ENCODE measurements at places on chromosomes 12 and 14.

DNA sequence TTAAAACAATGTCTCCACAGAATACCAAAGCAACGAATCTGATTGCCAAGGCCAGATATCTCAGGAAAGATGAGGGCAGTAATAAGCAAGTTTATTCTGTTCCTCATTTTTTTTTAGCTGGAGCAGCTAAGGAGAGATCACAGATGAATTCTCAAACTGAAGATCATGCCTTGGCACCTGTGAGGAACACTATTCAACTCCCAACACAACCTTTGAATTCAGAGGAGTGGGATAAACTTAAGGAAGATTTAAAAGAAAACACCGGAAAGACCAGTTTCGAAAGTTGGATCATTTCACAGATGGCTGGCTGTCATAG lies 994 bp downstream of the PRORP start:
- DNase-seq = no peak

DNA sequence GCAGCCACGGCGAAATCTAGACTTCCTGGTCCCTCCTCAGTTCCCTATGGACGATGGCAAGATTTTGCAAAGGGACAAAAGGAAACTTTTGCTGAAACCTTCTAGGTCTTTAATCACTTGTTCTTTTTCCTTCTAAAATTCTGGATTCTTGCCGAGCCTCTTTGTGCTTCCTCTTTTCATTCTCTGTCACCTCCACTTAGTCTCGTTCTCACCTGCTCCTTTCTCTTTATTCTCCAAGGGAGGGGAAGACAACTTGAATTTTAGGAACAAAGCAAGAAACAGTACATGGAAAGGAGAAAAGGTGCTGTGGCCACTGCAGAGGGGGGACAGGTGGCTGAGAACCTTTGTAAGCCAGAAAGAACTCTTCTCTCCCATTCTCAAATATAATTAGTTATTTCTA lies 194.8 kb downstream of the CACNA1C start:
- DNase-seq = no peak

GRCh38 chr12:91778091-91778832 lies 367.4 kb downstream of the BTG1 start:
- DNase-seq = no peak

DNA sequence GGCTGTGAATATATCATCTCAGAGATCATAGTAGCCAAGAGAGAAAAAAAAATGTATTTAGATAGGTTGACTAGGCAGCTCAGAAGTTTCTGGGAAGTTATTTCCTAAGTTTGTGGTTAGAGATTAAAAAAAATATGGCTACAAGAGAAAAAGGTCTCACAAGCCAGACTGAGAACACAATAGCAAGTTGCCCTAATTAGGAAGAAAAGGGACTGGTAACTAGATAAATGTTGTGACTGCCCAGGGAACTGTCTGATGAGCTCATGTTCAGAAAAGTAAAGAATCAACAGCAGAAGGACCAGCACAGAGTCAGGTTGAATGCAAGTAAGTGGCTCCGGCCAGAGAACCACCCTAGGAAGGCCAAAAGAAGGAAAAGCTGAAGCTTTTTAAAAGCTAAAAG lies 256.6 kb downstream of the PRKD1 start:
- no peak for DNase-seq

DNA sequence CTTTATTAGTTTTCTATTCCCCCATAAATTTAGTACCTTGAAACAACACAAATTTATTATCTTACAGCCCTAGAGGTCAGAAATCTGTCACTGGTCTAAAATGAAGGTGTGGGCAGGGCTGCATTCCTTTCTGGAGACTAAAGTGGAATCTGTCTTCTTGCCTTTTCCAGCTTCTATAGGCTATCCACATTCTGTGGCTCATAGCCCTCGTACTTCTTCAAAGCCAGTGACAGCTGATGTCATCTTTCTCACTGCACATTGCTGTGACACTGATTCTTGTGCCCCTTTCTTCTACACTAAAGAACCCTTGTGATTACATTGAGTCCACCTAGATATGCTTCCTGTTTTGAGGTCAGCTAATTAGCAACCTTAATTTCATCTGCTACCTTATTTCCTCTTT lies 23.2 kb upstream of the DCN start:
- no peak for DNase-seq

DNA sequence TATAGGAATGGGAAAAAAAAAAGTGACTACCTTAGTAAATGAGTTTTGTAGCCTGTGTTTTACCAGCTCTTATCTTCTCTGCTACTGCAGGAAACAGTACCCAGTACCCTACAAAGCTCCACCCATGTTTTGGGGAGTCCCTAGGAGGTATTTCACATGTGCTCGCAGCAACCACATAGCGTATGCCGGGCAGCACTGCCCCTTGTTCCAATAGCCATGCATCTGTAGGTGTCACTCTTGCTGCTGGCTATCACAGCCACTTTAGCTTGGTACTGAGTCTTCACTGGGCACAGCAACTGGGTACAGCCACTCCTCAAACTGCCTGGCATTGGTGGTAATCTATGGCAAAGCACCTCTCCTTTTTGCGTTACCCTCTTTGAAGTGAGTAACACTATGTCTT lies 2.0 kb upstream of the MDM1 start:
- no peak for DNase-seq

- DNase-seq = no peak
Observed at GRCh38 chr12:49693931-49694444, 13.2 kb downstream of the FMNL3 start.

- no peak for DNase-seq
Observed at GRCh38 chr12:30908722-30909348, 17.7 kb upstream of the TSPAN11 start.

- no peak for DNase-seq
Observed at GRCh38 chr12:130484221-130484620, 146.5 kb downstream of the PIWIL1 start.

GRCh38 chr14:97073622-97074021 lies 276.4 kb downstream of the VRK1 start:
- DNase-seq = no peak

GRCh38 chr12:104641862-104642261 lies 185.1 kb downstream of the CHST11 start:
- DNase-seq = no peak

- DNase-seq = no peak
Observed at GRCh38 chr12:58915037-58915436, 5.3 kb downstream of the LRIG3 start.

GRCh38 chr12:107884769-107885694 lies 110.5 kb downstream of the ASCL4 start:
- DNase-seq = peak; percentile 51

GRCh38 chr14:36021030-36021422 lies 155.5 kb downstream of the PTCSC3 start:
- DNase-seq = no peak

- DNase-seq = no peak
Observed at GRCh38 chr14:55638665-55639064, 58.7 kb downstream of the KTN1 start.

- DNase-seq = no peak
Observed at GRCh38 chr12:87382436-87382835, 646.8 kb downstream of the C12orf50 start.
